Motor neuron (in vitro differentiated cells): ENCODE measurements at places on chromosomes 12 and 14. TPM values are rescaled to one million over a fixed set of nuclear protein-coding genes. Genes with fewer than 3 reads are reported as not detected.

- ATAC-seq, result no peak
Measured at GRCh38 chr14:22974530-22975313, 7.6 kb downstream of the AJUBA start.

DNA sequence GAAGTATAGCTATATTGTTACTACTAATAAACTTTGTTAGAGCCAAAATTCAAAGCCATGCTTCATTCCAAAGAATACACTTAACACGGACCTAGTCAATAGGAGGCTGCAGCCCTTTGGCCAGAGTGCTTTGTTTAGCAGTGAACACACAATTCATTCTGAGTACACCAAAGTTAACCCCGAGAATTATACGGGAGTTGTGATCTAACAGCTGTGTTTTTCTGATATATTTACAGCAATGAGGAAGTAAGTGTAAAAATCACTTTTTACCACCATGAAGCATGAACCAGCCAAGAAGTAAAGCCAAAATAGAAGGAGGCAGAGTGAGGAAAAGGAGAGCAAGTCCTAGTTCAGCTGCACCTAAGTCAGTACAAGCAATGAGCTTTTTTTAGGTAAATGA, 156.8 kb upstream of the PDE3A start:
- ATAC-seq, result no peak

GRCh38 chr12:63086149-63086915, 64.7 kb downstream of the AVPR1A start:
- ATAC-seq, result no peak

GRCh38 chr14:34461334-34462131, 507 bp downstream of the SPTSSA start:
- peak; percentile 47 for ATAC-seq

DNA sequence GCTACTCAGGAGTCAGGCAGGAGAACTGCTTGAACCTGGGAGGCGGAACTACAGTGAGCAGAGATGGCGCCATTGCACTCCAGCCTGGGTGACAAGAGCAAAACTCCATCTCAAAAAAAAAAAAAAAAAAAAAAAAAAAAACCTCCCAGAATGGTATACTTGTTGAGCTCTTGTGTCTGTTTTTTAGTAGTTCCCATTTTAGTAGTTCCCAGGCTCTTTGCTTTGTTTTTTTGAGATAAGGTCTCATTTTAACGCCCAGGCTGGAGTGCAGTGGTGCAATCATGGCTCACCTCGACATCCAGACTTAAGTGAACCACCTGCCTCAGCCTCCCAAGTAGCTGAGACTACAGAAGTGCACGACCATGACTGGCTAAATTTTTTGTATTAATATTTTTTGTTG, 13.4 kb downstream of the ATXN2 start:
- no peak for ATAC-seq

DNA sequence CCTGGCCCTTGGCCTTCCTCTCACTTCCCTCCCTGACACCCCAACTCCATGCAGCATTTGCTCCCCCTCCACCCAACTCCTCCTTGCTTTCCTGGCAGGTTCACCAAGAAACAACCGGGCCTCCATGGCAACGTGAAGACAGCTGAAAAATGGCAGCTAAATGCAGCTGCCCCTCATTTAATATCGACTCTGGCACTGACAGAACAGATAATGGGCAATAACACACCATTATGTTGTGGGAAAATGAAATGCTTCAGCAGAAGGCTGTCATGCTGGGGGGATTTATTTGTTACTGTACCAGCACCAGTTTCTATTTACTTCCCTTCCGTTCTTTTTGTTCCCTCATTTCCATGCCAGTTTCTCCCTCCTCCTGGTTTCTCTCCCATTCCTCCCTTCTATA, 440.8 kb downstream of the NRXN3 start:
- ATAC-seq, result no peak

DNA sequence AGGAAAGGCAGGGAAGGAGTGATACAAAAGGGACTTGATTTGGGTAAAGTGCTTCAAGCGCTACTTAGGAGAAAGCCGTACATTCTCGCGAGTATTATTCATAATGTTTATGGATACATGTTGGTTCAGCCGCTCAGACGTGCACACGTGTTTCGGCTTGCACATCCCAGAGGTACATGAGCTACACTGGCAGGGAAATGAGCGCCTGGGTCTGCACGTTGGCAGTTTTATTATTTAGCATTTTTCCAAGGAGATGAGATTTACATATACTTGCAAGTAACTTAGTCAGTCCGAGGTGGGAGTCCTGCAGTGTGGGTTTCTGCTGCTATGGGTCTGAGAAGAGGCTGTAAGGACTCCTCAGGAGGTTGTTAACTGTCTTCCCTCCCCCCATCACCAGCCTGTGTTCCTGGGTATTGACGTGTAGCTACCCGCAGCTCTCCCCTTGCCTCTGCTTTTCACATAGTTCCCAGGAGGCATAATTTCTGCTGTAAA, 1.5 kb downstream of the PRKCH start:
- no peak for ATAC-seq

GRCh38 chr12:79514730-79515529, 175.8 kb downstream of the PAWR start:
- no peak for ATAC-seq

DNA sequence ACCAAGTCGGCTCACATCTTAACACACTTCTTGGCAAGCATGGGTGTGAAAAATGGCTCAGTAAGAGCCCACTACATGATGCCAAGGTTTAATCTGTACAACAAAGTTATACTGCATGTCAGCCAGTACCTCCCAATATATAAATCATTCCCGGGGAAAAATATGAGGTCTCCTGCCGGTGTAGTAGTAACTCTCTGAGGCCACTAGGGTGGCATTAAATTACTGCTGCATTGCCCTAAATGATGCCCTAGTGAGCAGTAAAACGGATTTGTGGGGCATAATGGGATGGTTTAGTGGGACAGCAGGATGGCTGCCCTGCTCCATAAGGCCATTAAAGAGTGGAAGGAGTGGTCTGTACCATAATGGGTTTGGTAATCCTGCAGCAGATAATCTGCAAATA, 267.7 kb downstream of the MED13L start:
- ATAC-seq, result no peak

- ATAC-seq, result no peak
Measured at GRCh38 chr14:104554608-104555429, 24.7 kb upstream of the C14orf180 start.

DNA sequence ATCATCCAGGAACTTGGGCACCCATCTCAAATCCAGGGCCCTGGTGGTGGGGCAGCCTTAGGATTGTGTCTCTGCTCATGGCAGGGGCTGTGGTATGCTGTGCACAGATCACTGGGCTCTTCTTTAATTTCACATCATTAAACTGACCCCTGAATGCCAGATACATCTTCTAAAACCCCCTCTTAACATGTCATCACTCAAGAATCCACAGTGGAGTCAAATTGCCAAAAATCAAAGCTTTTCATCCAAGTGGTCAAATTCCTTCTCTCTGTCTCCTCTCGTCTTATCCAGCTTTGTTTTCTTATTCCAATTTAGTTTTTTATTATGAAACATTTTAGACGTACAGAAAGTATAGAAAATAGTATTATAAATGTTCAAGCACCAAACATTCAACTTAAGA, 97.5 kb downstream of the ADCK1 start:
- ATAC-seq, result no peak

DNA sequence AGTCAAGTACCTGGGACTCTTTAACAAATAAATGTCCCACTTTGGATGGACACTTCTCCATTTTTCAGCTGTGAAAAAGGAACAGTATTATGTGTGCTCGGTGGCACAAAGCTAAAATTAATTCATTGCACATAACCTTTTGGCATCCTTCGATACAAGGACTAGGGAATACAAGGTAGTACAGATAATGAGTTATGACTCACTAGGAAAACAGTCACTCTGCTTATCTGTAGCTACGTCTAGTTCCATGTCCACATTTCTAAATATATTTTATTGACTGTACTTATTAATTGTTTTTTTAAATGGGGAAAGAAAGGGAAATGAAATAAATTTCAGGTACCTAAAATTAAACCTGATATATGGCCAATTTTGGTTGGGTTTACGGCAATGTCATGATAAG, 35.2 kb upstream of the RIC8B start:
- no peak for ATAC-seq

DNA sequence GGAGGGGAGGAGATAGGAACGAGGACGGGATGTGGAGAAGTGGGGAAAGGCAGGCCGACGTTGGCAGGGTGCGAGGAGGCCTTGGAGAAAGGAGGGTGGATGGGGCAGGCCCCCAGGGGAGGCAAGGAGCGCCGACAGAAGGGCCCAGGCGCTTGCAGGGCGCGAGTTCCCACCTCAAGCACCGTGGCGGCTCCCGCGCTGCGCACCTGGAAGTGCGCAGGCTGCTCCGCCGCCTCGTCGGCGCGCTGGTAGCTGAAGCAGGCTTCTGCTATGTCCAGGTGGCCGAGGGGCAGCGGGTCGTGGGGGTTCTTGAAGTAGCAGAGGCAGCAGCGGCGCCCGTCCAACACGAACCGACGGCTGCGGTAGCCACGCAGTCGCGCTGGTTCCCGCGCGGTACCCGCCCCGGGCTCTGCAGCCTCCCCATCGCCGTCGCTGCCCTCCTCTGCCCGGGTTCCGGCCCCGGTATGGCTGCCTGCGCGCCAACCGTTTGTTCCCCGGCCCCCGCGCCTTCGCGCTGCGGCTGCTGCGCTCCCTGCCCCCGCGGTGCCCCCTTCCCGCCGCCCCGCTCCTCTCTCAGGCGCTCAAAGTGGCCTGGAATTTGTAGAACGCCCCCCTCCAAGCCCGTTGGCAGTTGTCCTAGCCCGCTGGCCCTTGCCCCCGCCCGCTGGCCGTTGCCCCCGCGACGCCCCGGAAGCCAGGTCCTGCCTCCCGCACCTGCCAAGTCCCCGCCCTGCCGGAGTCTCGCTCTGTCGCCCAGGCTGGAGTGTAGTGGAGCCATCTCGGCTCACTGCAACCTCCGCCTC, 1.1 kb upstream of the ACTR6 start:
- ATAC-seq, result peak; percentile 25

DNA sequence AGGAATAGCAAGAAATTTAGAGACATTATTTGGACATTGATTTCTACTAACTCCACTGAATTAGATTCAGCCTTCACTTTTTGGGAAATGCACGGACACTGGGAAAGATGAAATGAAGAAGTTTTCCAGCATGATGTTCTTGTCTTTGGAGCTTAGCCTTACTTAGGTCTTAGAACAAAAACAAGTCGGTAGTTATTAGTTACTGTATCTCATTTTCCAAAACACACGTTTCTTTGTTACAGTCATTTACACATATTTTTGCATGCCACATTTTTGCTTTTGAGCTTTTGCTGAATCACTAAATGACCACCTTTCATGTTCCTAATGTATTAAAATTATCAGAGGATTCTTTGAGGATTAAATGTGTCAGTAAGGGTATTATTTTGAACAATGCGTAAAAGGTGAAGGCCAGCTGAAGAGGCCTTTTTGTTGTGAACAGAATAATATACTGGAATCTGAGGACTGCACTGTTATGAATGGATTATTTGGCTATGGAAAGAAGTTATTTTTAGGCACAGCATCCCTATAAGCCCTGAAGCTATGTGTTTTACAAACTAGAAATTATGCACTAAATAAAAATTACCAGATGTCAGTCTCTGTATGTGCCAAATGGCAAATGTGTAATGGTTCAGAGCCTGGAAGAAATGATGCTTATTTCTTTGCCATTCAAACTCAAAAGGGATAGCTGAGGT, 138.2 kb downstream of the SRGAP1 start:
- peak; percentile 92 for ATAC-seq

GRCh38 chr12:9809866-9810265, 17.4 kb upstream of the KLRF1 start:
- ATAC-seq, result no peak

DNA sequence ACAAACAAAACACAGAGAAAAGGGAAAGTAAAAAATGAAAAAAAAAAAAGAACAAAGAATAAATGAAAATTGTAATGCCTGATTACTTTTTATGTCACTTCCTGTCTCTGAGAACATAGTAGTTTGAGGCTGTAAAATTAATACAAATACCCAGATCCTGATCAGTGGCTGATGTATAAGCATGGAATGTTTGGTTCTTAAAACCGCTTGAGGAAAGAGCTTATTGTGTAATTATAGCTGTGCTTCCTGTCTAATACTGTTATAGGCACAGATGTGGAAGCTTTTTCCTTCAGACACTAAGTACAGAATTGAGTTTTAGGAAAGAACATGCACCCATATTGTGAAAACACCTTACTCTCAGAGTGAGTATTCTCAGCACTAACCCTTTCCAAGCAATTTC, 86.9 kb downstream of the AVPR1A start:
- ATAC-seq, result no peak

DNA sequence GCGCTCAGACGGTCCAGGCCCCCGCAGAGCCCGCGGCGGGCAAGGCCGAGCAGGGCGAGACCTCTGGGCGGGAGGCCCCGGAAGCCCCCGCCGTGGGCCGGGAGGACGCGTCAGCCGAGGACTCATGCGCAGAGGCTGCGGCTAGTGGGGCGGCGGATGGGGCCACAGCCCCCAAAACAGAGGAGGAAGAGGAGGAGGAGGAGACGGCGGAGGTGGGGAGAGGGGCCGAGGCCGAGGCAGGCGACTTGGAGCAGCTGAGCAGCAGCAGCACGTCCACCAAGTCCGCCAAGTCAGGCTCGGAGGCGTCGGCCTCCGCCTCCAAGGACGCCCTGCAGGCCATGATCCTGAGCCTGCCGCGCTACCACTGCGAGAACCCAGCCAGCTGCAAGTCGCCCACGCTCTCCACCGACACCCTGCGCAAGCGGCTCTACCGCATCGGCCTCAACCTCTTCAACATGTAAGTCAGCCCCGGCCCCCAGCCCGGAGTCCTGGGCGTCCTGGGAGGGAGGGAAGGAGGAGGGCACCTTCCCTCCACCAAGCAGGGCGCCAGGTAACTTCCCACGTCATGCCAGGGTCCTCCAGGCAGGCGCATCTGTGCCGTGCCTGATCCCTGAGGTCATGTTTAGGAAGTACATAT, 72.4 kb downstream of the IQSEC3 start:
- ATAC-seq, result no peak

GRCh38 chr12:31390991-31391390, 65.0 kb upstream of the SINHCAF start:
- ATAC-seq, result no peak

The KRT2 gene
- total RNA-seq, result not detected in 2 replicates

The TMEM117 gene
- total RNA-seq, result 11.4 and 13.2 TPM in 2 replicates

The DYRK4 gene
- total RNA-seq, result 72.2 and 100 TPM in 2 replicates

The KRT77 gene
- total RNA-seq, result 0.09 and 0.31 TPM in 2 replicates

The GZMB gene
- not detected in 2 replicates for total RNA-seq

The PTGER2 gene
- 6.2 and 6.3 TPM in 2 replicates for total RNA-seq

The GALNT9 gene
- 16.8 and 23.8 TPM in 2 replicates for total RNA-seq

The RNASE9 gene
- 0.21 TPM in 1 of 2 replicates, not detected in the other for total RNA-seq

The TSPAN19 gene
- total RNA-seq, result 0.62 and 1.2 TPM in 2 replicates

The GPR162 gene
- total RNA-seq, result 32.6 and 34.2 TPM in 2 replicates

The COX8C gene
- 1.2 and 1.3 TPM in 2 replicates for total RNA-seq

The ZNF385A gene
- 3.8 and 5.4 TPM in 2 replicates for total RNA-seq
